Colonic mucosa (tissue), 4 donors: ENCODE measurements at places on chromosomes 4 and X.

DNA sequence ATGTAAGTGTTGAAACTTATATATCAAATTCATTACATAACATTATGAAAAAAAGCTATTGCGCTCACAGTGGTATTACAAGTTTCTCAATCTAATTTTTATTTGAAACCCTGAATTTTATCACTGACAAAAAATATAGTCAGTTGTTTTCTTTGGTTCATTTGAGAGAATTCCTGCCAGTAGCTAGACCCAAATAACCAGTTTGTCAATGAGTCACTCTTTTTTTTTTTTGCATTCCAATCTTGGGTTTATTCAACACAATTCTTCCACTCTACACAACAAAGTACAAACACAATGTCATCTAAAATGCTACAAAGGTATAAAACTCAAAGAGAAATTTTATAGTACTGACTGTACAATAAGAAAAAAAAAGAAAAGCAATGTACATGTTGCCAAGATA is 13.1 kb downstream of the HPF1 start:
- no peak for DNase-seq

- DNase-seq: no peak
These were observed 69.4 kb downstream of the TBC1D9 start for GRCh38 chr4:140686796-140687195.

- DNase-seq: no peak
These were observed 1011.5 kb downstream of the PCDH19 start for GRCh38 chrX:99398545-99398944.

DNA sequence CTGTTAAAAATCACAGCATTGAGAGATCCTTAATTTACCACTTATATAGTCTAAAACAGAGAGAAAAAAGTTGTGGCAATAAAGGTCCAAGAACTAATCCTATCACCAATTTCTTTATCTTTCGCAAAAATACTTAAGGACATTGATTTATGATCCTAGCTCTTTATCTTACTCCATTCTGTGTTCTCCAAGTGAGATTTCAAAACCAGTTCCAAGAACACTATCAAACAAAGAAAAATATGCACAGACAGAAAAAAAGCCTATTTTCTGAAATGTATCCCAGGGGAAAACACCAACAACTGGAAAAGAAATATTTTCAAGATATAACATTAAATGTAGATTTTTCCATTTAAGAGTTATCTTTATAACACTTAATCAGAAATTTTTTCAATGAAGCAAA is 172.8 kb downstream of the APBB2 start:
- no peak for DNase-seq

DNA sequence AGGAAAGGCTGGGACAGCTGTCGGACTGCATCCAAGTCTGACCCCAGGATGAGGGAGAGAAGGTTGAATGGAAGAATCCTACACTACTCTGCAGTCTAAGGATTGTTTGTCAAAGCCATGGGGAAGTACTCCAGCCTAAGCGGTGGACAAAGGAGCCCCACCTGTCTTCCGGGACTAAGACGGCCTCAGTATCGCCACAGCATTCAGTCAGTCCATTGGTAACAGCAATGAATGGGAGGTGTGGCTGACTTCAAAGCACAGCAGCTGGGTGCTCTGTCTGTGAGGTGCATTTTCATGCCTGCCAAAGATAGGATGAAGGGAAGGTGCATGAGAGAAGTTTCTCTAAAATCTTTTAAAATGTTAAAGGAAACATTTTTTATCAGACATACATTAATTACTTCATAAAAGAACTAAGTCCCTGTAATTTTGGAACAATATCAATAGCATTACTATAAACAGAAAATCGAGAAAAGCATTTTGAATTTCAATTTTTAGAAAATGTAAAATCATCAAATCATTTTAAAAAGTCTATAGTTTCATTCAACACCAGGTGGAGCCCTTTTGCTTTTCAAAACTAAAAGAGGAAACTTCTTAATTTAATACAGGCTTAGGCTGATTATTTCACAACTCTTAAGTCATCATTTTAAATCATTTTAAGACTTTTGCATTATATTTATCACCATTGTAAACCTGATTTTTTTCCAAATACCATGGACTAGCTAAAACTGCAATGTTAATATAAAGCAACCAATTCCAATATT is 27.6 kb upstream of the INTU start:
- DNase-seq: no peak

GRCh38 chr4:181745933-181746625 is 497.1 kb upstream of the TENM3 start:
- no peak for DNase-seq

DNA sequence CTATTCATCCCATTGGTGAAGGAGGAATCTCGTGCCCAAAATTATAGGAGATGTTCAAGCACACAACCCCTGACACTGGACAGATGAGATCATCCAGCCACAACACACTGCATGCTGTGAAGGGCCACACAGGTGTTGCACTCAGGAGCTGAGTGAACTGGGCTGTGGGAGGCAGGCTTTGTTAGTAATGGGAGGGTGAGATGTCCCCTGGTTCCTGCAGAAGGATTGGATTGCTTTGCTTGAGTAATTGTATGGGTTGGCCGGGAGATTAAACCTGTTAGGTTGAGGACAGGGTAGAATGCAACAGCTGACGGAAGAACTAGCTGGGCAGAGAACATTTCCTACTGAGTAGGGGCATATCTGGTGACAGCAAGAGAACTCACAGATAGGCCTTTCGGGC is 152.2 kb downstream of the TACR3 start:
- DNase-seq: no peak

DNA sequence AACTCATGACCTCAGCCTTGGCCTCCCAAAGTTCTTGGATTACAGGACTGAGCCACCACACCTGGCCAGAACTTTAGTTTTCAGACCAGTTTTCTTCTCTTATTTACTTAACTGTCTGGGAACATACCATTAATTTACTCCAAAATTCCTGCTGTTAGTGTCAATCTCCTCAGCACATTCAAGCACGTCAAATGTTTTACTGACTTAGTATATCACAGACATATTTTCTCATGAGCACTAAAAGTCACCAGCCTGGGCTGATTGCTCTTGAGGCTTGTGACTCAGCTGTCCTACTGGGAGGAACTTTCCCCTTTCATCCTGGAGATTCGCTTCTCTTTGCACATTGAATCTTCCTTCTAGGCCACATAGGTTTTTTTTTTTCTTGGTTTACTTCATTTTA is 109.6 kb downstream of the PCDH18 start:
- DNase-seq: no peak

DNA sequence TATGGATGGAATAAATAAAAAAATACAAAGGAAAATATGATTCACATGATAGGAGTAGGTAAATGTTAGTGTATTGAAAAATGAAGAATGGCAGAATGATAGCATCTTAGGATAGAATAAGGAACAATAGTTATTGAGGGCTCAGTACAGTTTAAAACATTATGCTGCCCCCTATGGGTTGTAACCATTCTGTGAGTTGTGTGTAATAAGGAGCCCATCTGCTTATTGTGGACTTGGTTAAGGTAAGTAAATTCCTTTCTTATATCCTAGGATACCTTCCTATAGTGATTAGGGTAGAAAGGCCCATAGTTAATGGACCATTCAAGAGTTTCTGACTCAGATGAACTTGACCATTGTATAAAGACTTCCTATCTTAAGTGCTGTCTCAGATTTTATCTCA is 195.8 kb downstream of the PDHA2 start:
- DNase-seq: no peak

DNA sequence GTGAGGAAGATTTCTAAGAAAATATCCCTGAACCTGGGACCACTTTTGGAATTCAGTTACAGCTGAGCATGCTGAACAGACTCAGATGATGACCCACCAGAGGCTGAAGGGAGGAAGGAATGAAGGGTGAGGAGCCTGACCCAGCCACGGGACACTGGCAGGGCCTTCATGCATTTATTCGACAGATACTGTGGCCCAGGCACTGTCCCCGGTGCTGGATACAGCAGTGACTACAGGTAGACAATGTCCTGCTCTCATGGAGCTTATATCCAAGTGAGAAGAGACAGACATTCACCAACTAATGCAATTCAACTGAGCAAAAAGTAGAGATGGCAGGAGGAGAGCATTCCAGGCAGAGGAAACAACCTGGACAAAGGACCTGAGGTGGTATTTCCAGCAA is 2.2 kb upstream of the IQSEC2 start:
- no peak for DNase-seq

DNA sequence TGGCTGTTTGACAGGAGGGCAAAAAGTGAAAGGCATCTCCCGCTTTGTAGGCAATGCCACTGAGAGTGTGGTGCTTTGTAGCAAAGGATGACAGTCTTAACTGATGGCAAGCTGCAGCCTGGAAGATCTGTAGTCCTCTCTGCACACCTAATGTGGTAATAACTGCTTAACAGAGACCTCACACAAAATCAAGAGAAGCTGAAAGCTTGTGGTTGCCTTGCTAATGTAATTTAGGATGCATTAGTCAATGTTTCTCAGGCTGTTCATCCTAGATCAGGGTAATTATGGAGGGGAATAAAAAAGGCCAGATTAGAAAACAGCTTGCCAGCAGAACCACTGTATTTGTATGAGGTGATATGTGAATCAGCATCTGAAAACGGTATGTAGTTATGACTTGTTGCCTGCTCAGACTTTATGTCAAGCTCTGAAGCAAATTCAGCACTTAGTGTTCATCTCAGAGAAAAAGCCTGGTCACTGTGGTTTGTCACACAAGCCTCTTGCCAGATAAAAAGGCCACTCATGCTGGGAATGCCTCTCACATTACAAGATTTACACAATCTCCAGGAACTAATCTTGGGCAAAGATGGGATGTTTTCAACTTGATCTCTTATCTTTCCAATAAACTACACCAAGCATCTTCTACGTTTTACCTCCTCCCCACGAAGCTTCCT is 130.8 kb downstream of the ENOX2 start:
- no peak for DNase-seq
